ENCODE measurements at places on chromosomes 3 and 15.

GRCh38 chr3:33006081-33006480 lies 54.6 kb downstream of the CCR4 start:
- no peak for DNase-seq

- no peak for DNase-seq
These were observed 1.3 kb downstream of the DGKG start for GRCh38 chr3:186360779-186361178.

DNA sequence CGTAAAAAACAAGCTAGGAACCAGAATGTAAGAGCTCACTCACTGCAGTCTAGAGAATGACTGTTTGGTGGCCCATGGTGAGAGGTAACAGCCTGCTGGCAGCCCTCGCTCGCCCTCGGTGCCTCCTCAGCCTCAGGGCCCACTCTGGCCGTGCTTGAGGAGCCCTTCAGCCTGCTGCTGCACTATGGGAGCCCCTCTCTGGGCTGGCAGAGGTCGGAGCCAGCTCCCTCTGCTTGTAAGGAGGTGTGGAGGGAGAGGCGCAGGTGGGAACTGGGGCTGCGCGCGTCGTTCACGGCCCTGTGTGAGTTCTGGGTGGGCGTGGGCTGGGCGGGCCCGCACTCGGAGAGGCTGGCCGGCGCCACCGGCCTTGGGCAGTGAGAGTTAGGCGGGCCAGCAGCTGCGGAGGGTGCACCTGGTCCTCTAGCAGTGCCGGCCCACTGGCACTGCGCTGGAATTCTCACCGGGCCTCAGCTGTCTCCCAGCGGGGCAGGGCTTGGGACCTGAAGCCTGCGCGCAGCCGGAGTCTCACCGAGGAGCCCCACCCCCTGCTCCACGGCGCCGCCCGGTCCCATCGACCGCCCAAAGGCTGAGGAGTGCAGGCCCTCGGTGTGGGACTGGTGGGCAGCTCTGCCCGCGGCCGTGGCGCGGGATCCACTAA lies 420.6 kb downstream of the RBMS3 start:
- DNase-seq, result no peak

- DNase-seq, result peak; percentile 62
These were observed 45.3 kb downstream of the TMEM212 start for GRCh38 chr3:171888466-171888865.

DNA sequence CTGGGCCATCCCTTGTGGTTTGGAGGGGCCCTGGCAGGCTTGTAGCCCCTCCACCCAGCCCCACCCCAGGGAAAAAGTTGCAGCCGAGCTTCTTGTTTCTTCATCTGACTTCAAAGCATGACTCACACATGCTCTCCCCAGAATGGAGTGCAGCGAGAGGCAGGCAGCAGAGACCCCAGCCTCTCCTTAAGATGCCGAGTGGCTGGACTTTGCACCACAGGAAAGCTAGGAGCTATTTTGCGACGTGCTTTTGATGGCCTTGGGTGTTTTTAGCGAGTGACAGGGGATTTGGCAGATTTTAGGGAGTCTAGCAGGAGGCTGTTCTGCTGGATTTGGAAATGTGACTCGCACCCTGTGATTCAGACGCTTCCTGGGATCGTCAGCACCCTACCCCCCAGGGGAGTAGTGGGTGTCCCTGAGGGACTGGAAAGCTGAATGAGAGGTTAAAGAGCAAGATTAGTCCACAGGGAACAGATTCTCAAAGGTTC lies 14.2 kb downstream of the BAHD1 start:
- no peak for DNase-seq

DNA sequence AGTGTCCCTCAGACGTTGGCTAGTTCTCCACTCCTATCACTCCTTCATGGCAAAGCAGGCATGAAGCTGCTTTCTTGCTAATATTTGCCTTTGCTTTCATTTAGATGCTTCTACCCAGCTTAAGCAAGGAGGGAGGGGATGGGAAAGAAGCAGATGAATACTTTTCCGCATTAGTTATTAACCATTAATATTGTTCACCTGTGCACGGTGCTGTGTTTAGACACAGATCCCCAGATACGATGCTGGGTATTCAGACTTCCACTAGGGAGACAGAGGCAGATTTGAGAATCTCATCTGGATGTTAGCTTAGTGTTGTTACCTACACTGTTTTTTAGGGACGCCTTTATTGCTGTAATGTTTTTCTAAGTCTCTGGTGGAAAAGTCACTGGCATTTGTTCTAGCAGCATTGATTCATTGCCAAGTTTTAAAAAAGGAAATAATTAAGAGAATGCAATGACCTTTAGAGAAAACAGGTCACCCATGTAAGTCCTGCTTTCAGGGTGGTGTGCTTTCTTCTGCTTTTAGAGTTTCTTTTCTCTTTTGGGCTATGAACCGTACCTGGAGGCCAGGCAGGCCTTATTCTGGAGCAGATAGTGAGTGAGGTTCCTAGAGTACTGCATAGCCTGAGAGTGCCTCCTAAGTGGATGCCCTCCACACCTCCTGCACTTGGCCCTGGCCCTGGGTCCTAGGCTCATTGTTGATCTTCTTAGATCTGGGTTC lies 55.5 kb downstream of the MYZAP start:
- no peak for DNase-seq

GRCh38 chr3:174303907-174304560 lies 555.1 kb upstream of the NAALADL2 start:
- no peak for DNase-seq

DNA sequence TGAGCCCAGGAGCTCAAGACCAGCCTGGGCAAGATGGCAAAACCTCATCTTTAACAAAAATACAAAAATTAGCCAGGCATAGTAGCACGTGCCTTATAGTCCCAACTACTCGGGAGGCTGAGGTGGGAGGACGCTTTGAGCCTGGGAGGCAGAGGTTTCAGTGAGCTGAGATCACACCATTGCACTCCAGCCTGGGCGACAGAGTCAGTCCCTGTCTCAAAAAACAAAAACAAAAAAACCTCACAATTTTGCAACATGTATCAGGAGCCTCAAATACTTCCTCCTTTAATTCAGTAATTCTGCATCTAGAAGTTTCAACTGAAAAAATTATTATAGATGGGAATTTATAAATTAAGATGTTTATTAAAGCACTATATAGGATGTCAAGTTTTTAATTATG lies 1.1 kb downstream of the MRPL47 start:
- no peak for DNase-seq

DNA sequence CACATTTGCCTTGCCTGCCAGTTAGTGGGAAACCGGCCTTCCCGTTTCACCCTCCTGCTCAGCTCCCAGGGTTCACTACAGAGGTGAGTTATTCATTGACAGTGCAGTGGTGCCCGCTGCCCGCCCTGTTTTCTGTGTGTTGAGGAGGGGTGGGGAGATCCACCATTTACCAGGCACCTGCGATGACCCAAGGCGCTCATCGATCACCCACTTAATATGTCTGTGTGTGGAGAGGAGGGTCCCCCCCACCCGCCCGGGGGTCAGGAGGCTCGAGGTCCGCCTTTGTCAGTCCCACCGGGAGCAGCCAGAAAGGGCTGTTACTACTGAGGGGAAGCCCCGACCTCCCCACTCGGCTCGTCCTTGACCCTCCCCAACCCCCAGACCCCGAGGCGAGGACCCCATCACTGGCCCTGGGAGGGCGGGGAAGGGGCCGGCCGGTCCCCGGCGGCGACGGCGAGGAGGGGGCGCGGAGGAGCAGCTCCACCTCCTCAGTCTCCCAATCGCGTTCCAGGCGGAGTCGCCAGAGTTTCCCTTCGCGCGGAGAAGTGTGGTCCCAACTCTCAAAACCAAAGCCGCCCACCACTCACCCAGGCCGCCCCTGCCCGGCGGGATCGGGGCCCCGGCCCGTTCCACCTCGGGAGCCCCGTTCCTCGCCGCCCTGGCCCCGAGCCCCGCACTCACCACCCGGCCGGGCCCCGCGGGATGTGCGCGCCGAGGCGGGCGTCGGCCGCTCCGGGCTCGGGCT lies 1.1 kb downstream of the PLXNB1 start:
- no peak for DNase-seq

GRCh38 chr3:182597621-182598041 lies 195.7 kb upstream of the ATP11B start:
- DNase-seq, result no peak
